ENCODE measurements at places on chromosomes 1 and 21. TPM values are rescaled to one million over a fixed set of nuclear protein-coding genes. Genes with fewer than 3 reads are reported as not detected.

Gene FASLG
- not detected for total RNA-seq

Gene PRKAA2
- 9.7 TPM for total RNA-seq

Gene TMPRSS15
- not detected for total RNA-seq

Gene OR6N1
- total RNA-seq: not detected

Gene MR1
- 11.3 TPM for total RNA-seq

Gene C1orf94
- not detected for total RNA-seq

Gene KLHDC7A
- 14.3 TPM for total RNA-seq

Gene SLC16A4
- 0.83 TPM for total RNA-seq

Gene FAM163A
- not detected for total RNA-seq

Gene AJAP1
- total RNA-seq: not detected

Gene CD2
- not detected for total RNA-seq

Gene PTGER3
- 0.10 TPM for total RNA-seq

Gene GCSAML
- not detected for total RNA-seq

Gene B3GALT5
- 48.2 TPM for total RNA-seq

Gene MYBPH
- total RNA-seq: not detected

Gene MMEL1
- total RNA-seq: 5.6 TPM

Gene GNAT2
- not detected for total RNA-seq

Gene ADAMTS4
- total RNA-seq: not detected

Gene FCAMR
- total RNA-seq: not detected

Gene NDUFV3
- total RNA-seq: 31.1 TPM

Gene SFPQ
- total RNA-seq: 369 TPM

Gene TMOD4
- total RNA-seq: 1.6 TPM

Gene LINGO4
- total RNA-seq: not detected

Gene DCST2
- total RNA-seq: 1.4 TPM

Gene LRRN2
- not detected for total RNA-seq

Gene OR6K2
- not detected for total RNA-seq

Gene LRRC8D
- 27.8 TPM for total RNA-seq

Gene CD1D
- total RNA-seq: 0.86 TPM

Gene AMY2A
- not detected for total RNA-seq

Gene IFNLR1
- total RNA-seq: 4.5 TPM

Gene KRTAP24-1
- total RNA-seq: not detected

Gene LTN1
- total RNA-seq: 16.7 TPM

Gene KRTAP13-4
- total RNA-seq: not detected

Gene DMRTA2
- total RNA-seq: 0.19 TPM

Gene VWA1
- 78.9 TPM for total RNA-seq

Gene OR2G2
- total RNA-seq: not detected

Gene CCDC185
- 0.17 TPM for total RNA-seq

Gene OR2T33
- not detected for total RNA-seq

Gene LCE2B
- not detected for total RNA-seq

Gene C1orf105
- not detected for total RNA-seq

Gene KLF18
- total RNA-seq: not detected

Gene TRABD2B
- total RNA-seq: 0.10 TPM

Gene NUP210L
- not detected for total RNA-seq

Gene ADGRB2
- total RNA-seq: 1.9 TPM

Gene DENND2C
- total RNA-seq: 1.2 TPM

Gene THEM5
- total RNA-seq: not detected

Gene NEXN
- total RNA-seq: 2.0 TPM

Gene E2F2
- 8.1 TPM for total RNA-seq
